ENCODE measurements at places on chromosomes 16 and 17.

GRCh38 chr16:66650707-66651473, 45.7 kb downstream of the CMTM4 start:
- DNase-seq: peak; percentile 71

- DNase-seq: no peak
Measured at GRCh38 chr17:80925688-80926335, 65.8 kb upstream of the CHMP6 start.

- no peak for DNase-seq
Measured at GRCh38 chr16:68762996-68763756, 26.1 kb downstream of the CDH1 start.

DNA sequence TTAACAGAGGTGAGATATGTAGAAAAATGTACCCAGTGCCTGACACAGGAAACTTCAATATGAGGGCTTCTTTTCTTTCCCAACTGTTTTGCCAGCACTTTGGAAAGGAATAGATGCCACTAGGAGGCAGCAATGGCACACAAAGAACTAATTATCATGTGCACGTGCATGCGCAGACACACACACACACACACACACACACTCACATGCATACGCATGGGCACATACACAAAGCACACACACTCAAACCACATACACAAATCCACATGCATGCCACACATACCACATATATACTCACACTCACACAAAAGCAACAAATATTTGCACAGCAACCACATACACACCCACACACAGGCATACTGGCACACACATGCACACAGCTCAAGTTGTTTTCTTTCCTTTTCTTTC, 8.8 kb upstream of the CEP112 start:
- DNase-seq: peak; percentile 25

DNA sequence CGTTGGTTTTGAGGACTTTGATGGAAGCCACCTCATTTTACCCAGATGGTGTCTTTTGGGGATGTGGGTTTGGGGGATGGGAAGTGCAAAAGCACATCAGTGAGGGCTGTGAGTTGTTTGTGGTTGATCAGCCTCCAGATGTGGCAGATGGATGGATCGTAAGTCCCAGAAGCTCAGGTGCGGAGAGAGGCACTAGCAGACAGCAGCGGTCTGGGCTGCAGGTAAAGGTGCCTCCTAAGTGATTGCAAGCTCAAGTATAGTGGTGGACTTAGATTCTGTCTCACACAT, 18.0 kb downstream of the HS3ST3B1 start:
- DNase-seq: no peak

GRCh38 chr16:54944002-54944401, 13.3 kb downstream of the IRX5 start:
- DNase-seq: no peak

DNA sequence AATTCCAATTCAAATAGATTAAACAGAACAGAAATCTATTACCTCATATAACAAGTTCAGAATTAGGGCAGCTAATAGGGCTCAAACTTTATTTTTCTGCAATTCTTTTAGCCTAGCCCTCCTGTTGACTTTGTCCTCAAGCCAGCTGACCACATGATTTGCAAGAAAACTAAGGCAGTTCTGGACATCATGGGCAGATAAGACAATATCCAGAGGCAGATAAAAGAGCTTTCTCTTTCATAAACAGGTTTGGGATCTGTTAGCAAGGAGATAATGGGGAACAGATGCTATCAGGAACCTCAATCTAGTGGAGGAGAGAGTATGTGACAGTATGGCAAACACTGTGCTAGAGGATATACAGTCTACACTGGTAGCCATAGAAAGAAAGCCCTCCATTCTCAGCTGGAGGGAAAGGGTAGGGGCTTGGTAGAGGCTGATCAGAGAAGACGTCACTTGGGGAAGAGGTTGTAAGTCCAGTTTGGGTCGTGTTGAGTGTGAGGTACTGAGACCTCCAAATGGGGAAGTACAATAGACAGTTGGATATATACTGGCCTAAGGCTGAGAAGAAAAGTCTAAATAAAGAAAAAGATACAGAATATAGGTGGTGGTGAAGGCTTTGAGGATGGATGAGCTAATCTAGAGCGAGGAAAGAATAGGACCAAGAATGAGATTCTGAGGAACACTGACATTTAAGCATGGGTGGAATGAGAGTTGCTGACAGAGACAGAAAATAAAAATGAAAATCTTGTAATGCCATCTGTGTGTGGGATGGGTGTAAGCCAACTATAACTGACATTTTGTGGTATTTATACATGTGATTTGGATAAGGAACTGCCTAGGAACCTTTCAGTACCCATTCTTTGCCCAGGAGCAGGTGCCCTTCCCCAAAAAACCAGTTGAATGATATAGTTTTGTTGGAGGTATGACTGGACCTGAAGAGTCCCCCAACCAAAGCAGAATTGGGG, 67.4 kb downstream of the CYB561 start:
- DNase-seq: no peak

DNA sequence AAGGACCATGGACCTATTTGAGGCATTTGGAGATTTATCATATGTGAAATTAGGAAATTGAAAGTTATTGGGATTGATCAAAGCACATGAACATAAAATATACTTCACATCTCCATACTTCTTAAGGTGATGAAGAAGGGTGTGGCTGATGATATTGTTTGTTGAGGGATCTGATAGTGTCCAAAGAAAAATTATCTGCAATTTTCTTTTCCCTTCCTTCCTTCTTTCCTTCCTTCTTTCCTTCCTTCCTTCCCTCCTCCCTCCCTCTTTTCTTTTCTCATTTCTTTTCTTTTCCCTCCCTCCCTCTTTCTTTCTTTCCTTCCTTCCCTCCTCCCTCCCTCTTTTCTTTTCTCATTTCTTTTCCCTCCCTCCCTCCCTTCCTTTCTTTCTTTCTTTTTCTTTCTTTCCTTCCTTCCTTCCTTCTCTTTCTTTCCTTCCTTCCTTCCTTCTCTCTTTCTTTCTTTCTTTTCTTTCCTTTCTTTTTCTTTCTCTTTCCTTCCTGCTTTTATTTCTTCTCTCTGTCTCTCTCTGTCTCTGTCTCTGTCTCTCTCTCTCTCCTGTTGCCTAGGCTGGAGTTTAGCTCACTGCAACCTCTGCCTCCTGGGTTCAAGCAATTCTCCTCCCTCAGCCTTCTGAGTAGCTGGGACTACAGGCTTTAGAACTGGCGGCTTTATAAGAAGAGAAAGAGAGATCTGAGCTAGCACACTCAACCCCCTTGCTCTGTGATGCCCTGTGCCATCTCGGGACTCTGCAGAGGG, 20.9 kb upstream of the ITPRIPL2 start:
- DNase-seq: no peak

GRCh38 chr16:57530522-57531252, 5.7 kb downstream of the CCDC102A start:
- DNase-seq: no peak

- no peak for DNase-seq
Measured at GRCh38 chr17:69609473-69610305, 195.2 kb downstream of the MAP2K6 start.

DNA sequence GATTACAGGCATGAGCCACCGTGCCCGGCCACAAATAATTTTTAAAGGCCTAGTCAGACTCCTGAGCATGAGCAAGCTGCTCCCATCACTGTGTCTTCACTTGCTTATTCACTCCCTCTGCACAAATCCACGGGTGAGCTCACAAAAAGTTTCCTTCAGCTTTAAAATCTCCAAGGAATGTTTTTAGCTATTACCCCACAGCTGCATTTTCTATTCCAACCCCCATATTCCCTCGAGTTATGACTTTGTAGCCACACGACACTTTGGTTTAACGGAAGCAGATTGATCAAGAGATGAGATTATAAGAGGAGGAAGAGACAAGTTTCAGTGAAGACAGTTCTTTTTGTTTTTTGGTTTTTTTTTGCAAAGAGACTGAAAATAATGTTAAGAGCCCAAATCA, 49.1 kb upstream of the SLC25A19 start:
- no peak for DNase-seq

- no peak for DNase-seq
Measured at GRCh38 chr17:31525801-31526549, 134.5 kb downstream of the RAB11FIP4 start.

GRCh38 chr16:66291833-66292232, 74.7 kb upstream of the CDH5 start:
- DNase-seq: no peak

GRCh38 chr17:40430272-40431230, 12.7 kb upstream of the IGFBP4 start:
- no peak for DNase-seq

- DNase-seq: peak; percentile 74
Measured at GRCh38 chr17:81959362-81960129, 1.4 kb downstream of the NOTUM start.

GRCh38 chr16:79359082-79359481, 241.5 kb downstream of the MAF start:
- DNase-seq: no peak

DNA sequence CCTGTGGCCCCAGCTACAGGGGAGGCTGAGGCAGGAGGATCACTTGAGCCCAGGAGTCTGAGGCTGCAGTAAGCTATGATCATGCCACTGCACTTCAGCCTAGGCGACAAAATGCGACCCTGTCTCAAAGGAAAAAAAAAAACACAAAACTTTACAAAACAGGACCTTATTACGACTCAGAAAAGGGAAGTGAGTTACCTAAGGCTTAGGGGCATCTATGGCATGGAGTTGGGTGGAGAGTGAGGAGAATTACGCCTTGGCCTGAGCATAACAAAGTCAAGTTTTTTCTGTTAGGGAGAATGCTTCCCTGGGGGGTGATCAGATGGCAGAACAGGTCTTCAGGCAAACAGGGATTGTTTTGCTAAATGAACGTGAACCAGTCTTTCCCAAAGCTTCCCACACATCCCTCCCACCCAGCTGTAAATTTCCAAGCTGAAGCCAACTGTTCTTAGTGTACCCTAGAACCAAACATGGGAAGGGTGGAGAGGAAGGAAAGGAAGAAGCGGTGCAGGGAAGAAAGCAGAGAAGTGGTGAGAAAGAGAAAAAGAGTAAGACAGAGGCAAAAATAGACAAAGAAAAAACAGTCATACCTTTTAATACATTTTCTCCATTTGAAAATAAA, 24.6 kb upstream of the TNRC6C start:
- no peak for DNase-seq

- DNase-seq: no peak
Measured at GRCh38 chr17:40174514-40174913, 2.8 kb upstream of the RAPGEFL1 start.

DNA sequence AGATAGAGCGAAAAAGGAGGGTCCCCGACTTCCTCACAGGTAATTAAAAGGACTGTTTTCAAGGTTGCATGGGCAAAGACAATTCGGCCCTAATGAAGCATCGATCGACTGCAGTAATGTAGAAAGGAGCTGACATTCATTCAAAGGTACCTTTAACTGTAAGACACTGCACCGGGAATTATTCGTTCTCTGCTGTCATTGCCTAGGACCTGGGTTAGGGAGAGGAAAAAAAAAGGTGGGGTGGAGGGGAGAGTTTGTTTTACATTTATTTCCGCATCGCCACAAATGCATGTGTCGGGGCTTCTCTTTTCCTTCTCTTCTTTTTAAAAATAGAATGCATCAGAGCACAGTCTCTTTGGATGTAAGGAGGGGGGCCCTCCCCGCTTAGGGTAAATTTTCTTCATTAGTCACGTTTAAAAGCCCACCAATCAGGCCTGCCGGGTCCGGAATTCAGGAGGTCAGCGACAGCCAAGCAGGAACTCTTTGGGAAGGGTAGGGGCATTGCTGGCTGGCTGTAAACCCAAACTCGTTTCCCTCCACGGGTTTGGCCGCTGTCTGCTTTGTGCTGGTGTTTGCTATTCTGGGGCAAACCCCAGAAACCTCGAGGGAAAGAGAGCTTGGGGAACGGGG, 496.2 kb upstream of the ZFHX3 start:
- no peak for DNase-seq

- no peak for DNase-seq
Measured at GRCh38 chr16:26667307-26667706, 399.4 kb upstream of the C16orf82 start.

- no peak for DNase-seq
Measured at GRCh38 chr17:79509490-79509889, 101.4 kb downstream of the RBFOX3 start.

DNA sequence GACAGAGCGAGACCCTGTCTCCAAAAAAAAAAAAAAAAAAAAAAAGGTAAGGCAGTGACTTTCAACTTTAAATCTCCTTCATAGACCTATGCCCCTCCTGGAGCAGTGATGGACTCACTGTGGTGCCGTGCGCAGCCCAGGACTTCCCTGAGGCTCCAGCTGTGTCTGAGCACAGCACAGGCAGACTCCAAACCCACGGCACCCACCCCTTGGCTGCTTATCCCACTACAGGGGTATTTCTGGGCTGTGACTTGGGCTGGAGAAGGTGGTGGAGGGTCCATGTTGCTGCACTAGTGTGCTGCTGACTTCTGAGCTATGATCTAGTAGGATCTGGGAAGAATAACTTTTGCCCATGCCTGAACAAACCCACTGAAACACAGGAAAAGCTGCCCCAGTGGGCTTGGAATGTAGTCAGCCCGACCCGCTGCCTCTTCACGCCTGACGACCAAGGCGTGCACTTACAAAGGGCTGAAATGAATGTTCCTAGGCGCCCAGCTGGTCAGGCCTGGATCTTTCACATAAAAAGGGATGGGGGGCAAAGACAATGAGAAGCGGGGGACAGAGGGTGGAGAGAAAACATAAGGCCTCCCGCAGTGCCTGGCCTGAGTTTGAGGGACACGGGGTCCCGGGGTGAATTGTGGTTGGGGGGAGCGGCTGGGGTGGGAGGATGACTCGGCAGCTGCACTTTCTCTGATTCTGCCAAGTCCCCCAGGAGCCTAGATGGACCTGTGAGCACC, 83.0 kb downstream of the IRF8 start:
- no peak for DNase-seq

DNA sequence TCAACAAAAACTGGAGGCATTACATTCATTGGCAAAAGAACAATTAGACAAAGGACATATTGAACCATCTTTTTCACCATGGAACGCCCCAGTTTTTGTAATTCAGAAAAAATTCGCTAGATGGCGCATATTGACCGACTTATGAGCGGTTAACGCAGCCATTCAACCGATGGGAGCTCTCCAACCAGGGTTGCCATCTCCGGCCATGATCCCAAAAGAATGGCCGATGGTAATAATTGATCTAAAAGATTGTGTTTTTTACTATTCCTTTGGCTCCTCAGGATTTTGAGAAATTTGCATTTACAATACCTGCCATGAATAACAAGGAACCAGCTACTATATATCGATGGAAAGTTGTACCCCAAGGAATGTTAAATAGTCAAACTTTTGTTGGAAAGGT, 21.4 kb downstream of the ALOX15B start:
- peak; percentile 31 for DNase-seq

Measured in activated T-cell treated with anti-CD3 and anti-CD28 coated beads for 48 hours (primary cell).